Mesothelial cell of epicardium (in vitro differentiated cells): ENCODE measurements at places on chromosomes 1 and 21. TPM values are rescaled to one million over a fixed set of nuclear protein-coding genes. Genes with fewer than 3 reads are reported as not detected.

- H3K4me1 ChIP-seq, result peaks cover 53% of the 10 kb centered on the region
- peak overlapping the region; percentile 42 for H3K4me3 ChIP-seq
- DNase-seq, result no peak
- peak overlapping the region; percentile 15 for H3K27ac ChIP-seq
- no peaks in the 10 kb centered on the region for H3K27me3 ChIP-seq
- H3K36me3 ChIP-seq, result peaks cover 32% of the 10 kb centered on the region
Measured at GRCh38 chr1:28744184-28744583, 7.4 kb downstream of the YTHDF2 start.

- peaks cover 28% of the 10 kb centered on the region for H3K36me3 ChIP-seq
- DNase-seq, result no peak
- no peak overlapping the region for H3K27ac ChIP-seq
- no peak overlapping the region for H3K4me3 ChIP-seq
- no peaks in the 10 kb centered on the region for H3K4me1 ChIP-seq
Measured at GRCh38 chr1:39047374-39048229, 21.5 kb downstream of the NDUFS5 start.

DNA sequence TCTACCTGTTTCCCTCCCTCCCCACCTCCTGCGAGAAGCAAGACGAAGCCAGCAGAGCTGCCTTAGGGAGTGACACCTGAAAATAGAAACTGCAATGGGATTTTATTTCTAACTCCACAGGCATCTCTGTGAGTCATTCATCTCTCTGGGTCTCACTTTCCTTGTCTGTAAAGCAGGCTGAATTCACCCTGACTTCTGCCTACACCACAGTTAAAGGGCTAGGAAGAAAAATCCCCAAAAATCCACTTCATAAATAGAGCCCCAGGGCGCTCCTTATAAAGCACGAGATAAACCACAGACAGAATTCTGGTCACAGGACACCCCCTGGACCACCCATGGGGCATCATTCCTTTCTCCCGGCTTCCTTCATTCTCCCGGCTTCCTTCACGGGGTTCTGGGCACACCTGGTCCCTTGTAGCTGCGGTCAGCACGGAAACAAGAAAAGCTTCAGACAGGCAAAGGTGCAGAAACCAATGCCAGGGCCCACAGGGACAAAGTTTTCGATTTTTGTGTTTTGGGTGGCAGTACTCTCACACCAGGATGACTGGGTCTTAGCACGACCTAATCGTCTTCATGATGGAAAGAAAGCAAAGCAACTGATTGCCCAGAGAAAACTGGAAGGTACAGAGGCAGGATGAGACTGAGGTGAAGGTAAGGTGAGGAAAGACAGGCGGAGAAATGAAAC, 2.8 kb upstream of the H6PD start:
- H3K36me3 ChIP-seq, result no peaks in the 10 kb centered on the region
- peak overlapping the region; percentile 22 for H3K27ac ChIP-seq
- peak overlapping the region; percentile 9 for H3K4me3 ChIP-seq
- H3K27me3 ChIP-seq, result no peaks in the 10 kb centered on the region

- no peaks in the 10 kb centered on the region for H3K27me3 ChIP-seq
- H3K4me1 ChIP-seq, result peaks cover 67% of the 10 kb centered on the region
- no peak for DNase-seq
Measured at GRCh38 chr1:61640531-61641530, 84.1 kb downstream of the TM2D1 start.

GRCh38 chr21:26032263-26032662, 138.3 kb downstream of the APP start:
- peaks cover 12% of the 10 kb centered on the region for H3K4me1 ChIP-seq
- peaks cover 35% of the 10 kb centered on the region for H3K36me3 ChIP-seq
- H3K27me3 ChIP-seq, result no peaks in the 10 kb centered on the region
- no peak overlapping the region for H3K4me3 ChIP-seq

DNA sequence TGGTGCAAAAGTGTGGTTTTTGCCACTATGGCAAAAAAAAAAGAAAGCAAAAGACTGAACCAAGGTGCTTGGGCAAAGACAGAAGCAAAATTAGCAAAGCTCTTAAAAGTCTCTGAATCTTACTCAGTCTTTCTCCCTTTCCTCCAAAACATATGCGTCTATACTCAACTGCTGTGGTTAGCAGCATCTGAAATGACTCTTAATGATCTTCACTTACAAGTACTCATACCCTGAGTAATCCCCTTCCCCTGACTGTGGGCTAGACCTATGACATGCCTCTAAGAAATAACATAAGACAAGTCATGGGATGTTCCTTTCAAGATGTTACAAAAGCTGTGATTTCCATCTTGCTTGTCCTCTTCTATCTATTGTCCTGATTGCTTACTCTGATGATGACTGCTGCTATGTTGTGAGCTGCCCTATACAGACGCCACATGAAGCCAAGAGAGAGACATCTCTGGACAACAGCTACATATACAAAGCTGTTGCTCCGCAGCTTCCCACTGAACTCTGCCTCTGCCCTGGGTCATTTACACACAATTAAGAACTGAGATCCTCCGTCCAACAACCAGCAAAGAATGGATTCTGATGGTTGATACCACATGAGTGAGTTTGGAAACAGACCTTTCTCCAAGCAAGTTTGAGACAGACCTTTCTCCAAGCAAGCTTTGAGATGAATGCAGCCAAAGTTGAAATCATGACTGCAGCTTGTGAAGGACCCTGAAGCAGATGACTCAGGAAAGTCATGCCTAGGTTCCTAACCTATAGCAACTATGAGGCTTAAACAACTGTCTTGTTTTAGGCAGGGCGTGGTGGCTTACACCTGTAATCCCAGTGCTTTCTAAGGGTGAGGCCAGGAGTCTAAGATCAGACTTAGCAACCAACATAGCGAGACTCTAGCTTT, 55.2 kb downstream of the PUM1 start:
- no peak overlapping the region for H3K4me3 ChIP-seq
- H3K27ac ChIP-seq, result peak overlapping the region; percentile 13
- peaks cover 61% of the 10 kb centered on the region for H3K4me1 ChIP-seq
- peaks cover 6% of the 10 kb centered on the region for H3K36me3 ChIP-seq
- no peak for DNase-seq
- no peaks in the 10 kb centered on the region for H3K27me3 ChIP-seq

GRCh38 chr21:42298657-42299056, 16.6 kb downstream of the TFF3 start:
- H3K36me3 ChIP-seq, result peaks cover 1% of the 10 kb centered on the region
- H3K27ac ChIP-seq, result no peak overlapping the region
- peaks cover 9% of the 10 kb centered on the region for H3K4me1 ChIP-seq
- peaks cover 47% of the 10 kb centered on the region for H3K27me3 ChIP-seq

GRCh38 chr1:10450156-10450814, 454 bp downstream of the CORT start:
- H3K4me1 ChIP-seq, result peaks cover 25% of the 10 kb centered on the region
- peak overlapping the region; percentile 57 for H3K27ac ChIP-seq
- peaks cover 2% of the 10 kb centered on the region for H3K36me3 ChIP-seq

GRCh38 chr1:221735999-221736398, 5.9 kb downstream of the DUSP10 start:
- H3K4me3 ChIP-seq, result no peak overlapping the region
- no peaks in the 10 kb centered on the region for H3K36me3 ChIP-seq
- H3K27me3 ChIP-seq, result peaks cover 10% of the 10 kb centered on the region
- DNase-seq, result no peak

GRCh38 chr1:238088560-238089290, 198.0 kb upstream of the ZP4 start:
- no peaks in the 10 kb centered on the region for H3K36me3 ChIP-seq
- H3K27ac ChIP-seq, result no peak overlapping the region
- peaks cover 5% of the 10 kb centered on the region for H3K27me3 ChIP-seq
- H3K4me3 ChIP-seq, result no peak overlapping the region

DNA sequence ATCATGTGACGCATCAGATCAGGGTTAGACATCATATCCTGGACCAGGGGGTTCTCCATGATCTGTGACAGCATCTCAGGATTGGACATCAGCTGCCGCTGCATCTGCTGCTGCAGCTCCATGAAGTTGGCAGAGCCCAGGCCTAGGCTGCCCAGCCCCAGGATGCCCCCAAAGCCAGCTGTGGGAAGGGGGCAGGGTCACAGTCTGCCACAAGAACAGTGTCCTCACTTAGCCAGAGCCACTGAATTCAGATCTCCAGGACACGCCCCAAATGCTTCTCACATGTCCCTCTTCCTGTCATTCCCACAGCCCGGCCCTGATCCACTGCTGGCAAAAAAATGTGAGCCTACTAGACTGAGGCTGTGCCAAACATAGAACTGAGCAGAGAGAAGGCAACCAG, 3.2 kb downstream of the UBQLN4 start:
- DNase-seq, result no peak
- no peak overlapping the region for H3K27ac ChIP-seq
- peaks cover 15% of the 10 kb centered on the region for H3K4me1 ChIP-seq
- no peak overlapping the region for H3K4me3 ChIP-seq

DNA sequence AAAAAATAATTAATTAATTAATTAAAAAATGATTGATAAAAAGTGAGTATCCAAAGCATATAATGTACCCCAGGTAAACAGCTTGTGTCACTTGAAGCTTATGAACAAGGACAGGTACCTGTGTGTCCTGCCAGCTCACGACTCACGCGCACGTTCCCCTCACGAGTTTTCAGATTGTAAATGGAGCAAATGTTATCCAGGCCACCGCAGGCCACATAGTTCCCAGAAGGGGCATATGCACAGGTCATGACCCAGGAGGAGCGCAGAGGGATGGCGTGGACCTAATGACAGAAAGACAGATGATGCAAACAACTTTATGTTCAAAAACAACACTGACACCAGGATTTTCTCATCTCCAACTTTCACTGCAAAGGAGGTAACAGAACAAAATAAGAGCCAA, 26.0 kb upstream of the NADK start:
- peaks cover 34% of the 10 kb centered on the region for H3K36me3 ChIP-seq
- no peak overlapping the region for H3K27ac ChIP-seq
- H3K4me1 ChIP-seq, result no peaks in the 10 kb centered on the region
- H3K27me3 ChIP-seq, result no peaks in the 10 kb centered on the region

DNA sequence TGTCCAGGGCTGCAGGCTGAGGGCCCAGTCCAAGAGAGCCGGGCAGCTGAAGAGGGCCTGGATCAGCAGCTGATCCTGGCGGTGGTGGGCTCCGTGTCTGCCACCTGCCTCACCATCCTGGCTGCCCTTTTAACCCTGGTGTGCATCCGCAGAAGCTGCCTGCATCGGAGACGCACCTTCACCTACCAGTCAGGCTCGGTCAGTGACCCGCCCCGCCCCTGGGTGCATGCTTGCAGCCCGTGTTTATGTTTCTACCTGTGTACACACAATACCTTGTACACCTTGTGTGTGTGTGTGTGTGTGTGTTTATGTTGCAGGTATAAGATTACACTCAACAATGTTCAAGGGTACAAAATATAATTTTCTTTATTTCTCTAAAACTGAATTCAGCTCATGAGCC, 13.0 kb downstream of the TIE1 start:
- no peak for DNase-seq
- no peaks in the 10 kb centered on the region for H3K27me3 ChIP-seq
- H3K4me3 ChIP-seq, result no peak overlapping the region
- H3K4me1 ChIP-seq, result no peaks in the 10 kb centered on the region
- H3K27ac ChIP-seq, result no peak overlapping the region

GRCh38 chr1:5889901-5890300, 102.3 kb downstream of the NPHP4 start:
- H3K27me3 ChIP-seq, result no peaks in the 10 kb centered on the region
- peak overlapping the region; percentile 27 for H3K27ac ChIP-seq
- H3K4me1 ChIP-seq, result peaks cover 15% of the 10 kb centered on the region
- no peak overlapping the region for H3K4me3 ChIP-seq
- DNase-seq, result no peak

GRCh38 chr1:118185084-118185832, at the start of gene SPAG17:
TSS of gene SPAG17 (minus strand) at chr1:118185228. CDS start at chr1:118185157, 71 bp downstream.
- peak within 1 kb of the TSS; percentile 33 for H3K27ac ChIP-seq
- no peaks in the 10 kb centered on the region for H3K36me3 ChIP-seq
- DNase-seq, result peak; percentile 84
- peak within 1 kb of the TSS; percentile 84 for H3K4me3 ChIP-seq
- H3K27me3 ChIP-seq, result no peaks in the 10 kb centered on the region

- DNase-seq, result no peak
- H3K4me3 ChIP-seq, result no peak overlapping the region
- H3K27me3 ChIP-seq, result no peaks in the 10 kb centered on the region
- no peaks in the 10 kb centered on the region for H3K36me3 ChIP-seq
- no peak overlapping the region for H3K27ac ChIP-seq
- peaks cover 6% of the 10 kb centered on the region for H3K4me1 ChIP-seq
Measured at GRCh38 chr1:119358636-119359035, 9.9 kb upstream of the HAO2 start.

- DNase-seq, result no peak
- H3K36me3 ChIP-seq, result peaks cover 17% of the 10 kb centered on the region
- H3K4me1 ChIP-seq, result peaks cover 15% of the 10 kb centered on the region
- no peaks in the 10 kb centered on the region for H3K27me3 ChIP-seq
- peak overlapping the region; percentile 66 for H3K27ac ChIP-seq
Measured at GRCh38 chr1:235129774-235130570, 1.3 kb upstream of the TOMM20 start.

GRCh38 chr1:202143768-202144401, 652 bp downstream of the ARL8A start:
- H3K4me3 ChIP-seq, result peak overlapping the region; percentile 86
- H3K27me3 ChIP-seq, result no peaks in the 10 kb centered on the region
- DNase-seq, result no peak
- H3K27ac ChIP-seq, result peak overlapping the region; percentile 98

- H3K27me3 ChIP-seq, result no peaks in the 10 kb centered on the region
- H3K36me3 ChIP-seq, result no peaks in the 10 kb centered on the region
- no peak for DNase-seq
Measured at GRCh38 chr21:24955275-24955961, 651.9 kb downstream of the MRPL39 start.

DNA sequence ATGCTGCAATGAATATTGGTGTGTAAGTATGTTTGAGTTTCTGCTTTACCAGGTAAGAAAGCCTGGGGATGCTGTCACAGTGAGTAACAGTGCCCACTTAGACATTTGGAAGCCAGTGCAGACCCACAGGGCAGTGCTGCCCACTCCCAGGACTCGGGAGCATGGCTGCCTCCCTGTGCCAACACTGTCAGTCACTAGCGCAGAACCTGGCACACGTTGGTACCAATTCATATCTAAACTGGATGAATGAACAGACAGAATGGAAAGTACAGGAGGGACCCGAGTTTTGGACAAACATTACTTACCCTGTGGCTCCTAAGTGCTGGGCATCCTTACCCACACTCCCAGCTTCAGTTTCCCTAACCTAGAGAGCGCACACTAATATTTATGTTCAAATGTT, 1.6 kb upstream of the EVA1C start:
- H3K4me3 ChIP-seq, result peak overlapping the region; percentile 77
- peaks cover 81% of the 10 kb centered on the region for H3K27me3 ChIP-seq
- H3K4me1 ChIP-seq, result peaks cover 20% of the 10 kb centered on the region

- H3K27me3 ChIP-seq, result peaks cover 12% of the 10 kb centered on the region
- H3K4me1 ChIP-seq, result peaks cover 8% of the 10 kb centered on the region
- DNase-seq, result no peak
- no peak overlapping the region for H3K4me3 ChIP-seq
- H3K27ac ChIP-seq, result no peak overlapping the region
- H3K36me3 ChIP-seq, result no peaks in the 10 kb centered on the region
Measured at GRCh38 chr1:117656202-117656641, 50.4 kb downstream of the TENT5C start.

The TMPRSS15 gene
- 0.80 to 1.9 TPM (median 1.4 TPM) in 3 replicates for total RNA-seq

The NBPF20 gene
- total RNA-seq, result 4.5 to 5.0 TPM (median 4.9 TPM) in 3 replicates

The PLD5 gene
- total RNA-seq, result 2.6 to 4.3 TPM (median 2.7 TPM) in 3 replicates

The A3GALT2 gene
- 0.51 to 0.58 TPM (median 0.52 TPM) in 3 replicates for total RNA-seq

The NPR1 gene
- 5.8 to 6.6 TPM (median 5.9 TPM) in 3 replicates for total RNA-seq

The NKAIN1 gene
- total RNA-seq, result 9.4 to 10.2 TPM (median 9.4 TPM) in 3 replicates

The IVNS1ABP gene
- 162 to 167 TPM (median 166 TPM) in 3 replicates for total RNA-seq

The SAMD13 gene
- 3.6 to 4.5 TPM (median 3.9 TPM) in 3 replicates for total RNA-seq

The OR10K1 gene
- total RNA-seq, result not detected in 3 replicates
